ENCODE measurements at places on chromosomes 6 and 20.

- DNase-seq = no peak
Measured at GRCh38 chr6:112254921-112255320, 554 bp upstream of the LAMA4 start.

- DNase-seq = peak; percentile 93
Measured at GRCh38 chr6:30730601-30731435, 10.7 kb downstream of the TUBB start.

DNA sequence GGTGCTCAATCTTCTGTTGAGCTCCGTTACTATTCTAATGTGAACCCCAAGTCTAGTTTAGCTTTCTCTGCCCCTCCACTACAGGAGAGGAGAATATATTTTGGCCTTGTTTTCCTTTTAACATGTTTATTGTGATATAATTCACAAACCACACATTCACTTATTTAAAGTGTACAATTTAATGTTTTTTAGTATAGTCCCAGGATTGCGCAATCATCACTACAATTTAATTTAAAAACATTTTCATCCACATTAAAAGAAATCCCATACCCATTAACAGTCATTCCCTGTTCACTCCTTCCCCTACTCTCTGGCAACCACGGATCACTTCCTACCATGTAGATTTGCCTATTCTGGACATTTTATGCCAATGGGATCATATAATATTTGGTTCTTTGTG is 64.5 kb upstream of the BMP6 start:
- no peak for DNase-seq

DNA sequence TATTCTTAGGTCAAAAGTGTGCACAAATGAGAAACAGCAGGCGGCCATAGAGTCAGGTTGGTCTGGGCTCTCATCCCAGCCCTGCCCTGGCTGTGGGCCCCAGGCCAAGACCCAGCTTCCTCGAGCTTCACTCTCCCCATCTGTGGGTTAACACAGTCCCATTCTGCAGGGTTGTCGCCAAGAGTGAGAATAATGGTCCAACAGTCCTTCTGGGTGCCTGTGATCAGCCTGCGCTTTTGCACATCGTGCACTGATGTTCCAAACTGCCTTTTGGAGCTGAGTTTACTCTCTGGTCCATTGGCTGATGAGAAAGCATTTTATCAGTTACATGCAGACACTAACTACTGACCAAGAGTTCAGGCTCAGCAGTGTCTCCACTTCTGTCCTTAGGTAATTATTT is 82.6 kb downstream of the INSM1 start:
- peak; percentile 25 for DNase-seq

DNA sequence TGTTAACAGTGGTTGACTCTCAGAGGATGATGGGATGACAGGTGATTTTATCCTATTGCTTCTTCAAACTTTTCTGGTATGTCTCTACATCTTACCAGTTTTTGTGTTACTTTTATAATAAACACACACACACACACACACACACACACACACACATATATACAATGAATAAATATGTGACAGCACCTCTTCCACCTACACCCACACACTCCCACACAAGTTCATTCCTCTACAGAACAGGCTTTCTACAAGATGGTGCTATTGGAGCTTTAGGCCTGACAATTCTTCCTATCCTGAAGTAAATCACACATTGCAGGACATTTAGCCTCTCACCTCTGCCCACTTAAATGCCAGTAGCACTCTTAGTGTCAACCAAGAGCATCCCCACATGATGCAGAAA is 46.7 kb upstream of the STK35 start:
- no peak for DNase-seq

GRCh38 chr6:74320715-74321114 is 624.7 kb downstream of the CD109 start:
- no peak for DNase-seq

DNA sequence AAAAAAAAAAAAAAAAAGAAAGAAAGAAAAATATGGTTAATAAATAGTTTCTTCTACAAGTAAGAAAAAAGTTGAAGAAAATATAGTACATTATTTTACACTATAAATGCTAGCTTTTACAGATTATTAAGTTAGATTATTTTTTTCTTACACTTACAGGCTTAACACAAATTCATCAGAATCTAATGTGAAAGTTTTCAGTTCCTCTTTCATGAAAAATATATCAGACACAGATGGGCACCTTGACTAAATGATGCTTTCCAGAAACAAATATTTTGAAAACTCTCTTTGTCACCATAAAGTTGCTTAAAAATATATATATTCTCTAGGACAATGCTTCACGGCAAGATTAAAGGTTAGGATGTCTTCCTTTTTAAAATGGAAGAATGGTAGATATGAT is 321.8 kb upstream of the HSF2 start:
- DNase-seq = no peak

- DNase-seq = no peak
Measured at GRCh38 chr6:73362358-73362757, at the start of gene KHDC3L. Gene KHDC3L, plus strand, starts transcription at chr6:73362658. Its CDS starts 72 bp downstream, at chr6:73362730.

- DNase-seq = no peak
Measured at GRCh38 chr20:57212534-57213276, 53.7 kb downstream of the BMP7 start.

GRCh38 chr20:25539742-25540672 is 45.3 kb downstream of the NINL start:
- DNase-seq = peak; percentile 17

DNA sequence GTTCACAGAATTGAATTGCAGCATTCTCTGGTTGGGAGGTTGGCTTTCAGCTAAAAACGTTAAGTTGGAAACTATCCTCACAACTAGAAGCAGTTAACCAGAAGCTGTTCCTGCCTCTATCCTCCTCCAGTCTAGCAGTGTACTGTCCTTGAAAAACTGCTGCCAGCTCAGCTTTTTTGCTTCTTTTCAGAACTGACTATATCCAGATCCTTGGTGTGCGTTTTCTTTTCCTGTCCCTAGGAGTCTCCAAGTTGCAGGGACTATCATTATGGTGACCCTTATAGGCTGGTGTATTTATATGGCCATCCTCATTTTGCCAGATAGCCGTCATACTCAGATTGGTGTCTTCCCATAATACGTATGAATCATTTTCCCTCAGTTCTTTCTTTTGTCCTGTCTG is 5.5 kb downstream of the ITCH start:
- DNase-seq = no peak

- DNase-seq = no peak
Measured at GRCh38 chr6:3369985-3370360, 86.9 kb downstream of the SLC22A23 start.

DNA sequence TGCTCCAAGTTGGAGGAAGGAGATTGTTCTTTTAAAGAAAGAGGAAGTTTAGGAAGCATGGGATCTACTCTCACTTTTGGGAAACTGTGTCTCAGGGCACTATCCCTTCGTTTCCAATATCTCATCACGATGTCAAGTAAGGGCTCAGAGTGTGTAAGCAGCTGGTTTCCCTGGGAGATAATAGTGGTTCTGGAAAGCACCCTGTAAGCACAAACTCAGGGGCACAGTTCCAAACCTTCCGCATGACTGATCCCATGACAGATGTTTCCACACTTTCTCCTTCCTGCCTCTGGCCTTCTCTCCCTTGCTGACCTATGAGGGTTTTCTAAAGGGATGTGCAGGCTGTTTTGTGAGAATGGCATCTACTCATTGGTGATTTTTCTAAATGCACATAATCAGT is 33.9 kb downstream of the ADTRP start:
- no peak for DNase-seq

DNA sequence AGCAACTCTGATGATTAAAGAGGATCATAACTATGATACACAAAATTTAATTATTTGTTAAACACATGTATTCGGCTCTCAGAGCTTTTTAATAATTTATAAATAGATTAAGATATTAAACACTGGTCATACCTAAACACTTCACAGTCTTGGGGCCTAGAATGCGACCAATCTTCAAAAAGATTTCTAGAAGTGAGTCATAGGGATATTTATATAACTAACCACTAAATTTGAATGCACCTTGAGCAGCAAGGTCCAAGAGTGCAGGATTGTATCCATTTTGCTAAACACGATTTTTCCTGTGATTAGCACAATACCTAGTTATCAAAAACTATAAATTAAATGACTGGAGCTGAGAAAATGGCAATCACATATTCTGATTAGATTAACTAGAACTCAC is 709.3 kb downstream of the EPHA7 start:
- DNase-seq = no peak

DNA sequence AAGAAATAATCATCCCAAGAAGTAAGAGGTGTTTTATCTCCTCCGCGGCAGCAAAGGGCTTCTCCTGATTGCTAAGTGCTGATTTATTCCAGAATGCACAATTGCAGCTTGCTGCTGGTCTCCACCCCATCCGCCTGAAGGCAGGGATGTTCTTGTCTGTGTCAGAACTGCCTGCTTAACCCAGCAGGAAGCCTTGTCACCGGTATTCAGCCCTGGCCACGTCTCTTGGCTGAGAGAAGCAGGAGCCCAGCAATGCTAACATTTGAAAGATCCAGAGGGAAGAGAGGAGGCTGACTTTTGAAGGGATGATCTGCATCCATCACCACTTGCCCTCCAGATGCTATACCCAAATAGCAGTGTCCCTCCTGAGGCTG is 4.2 kb downstream of the SCML4 start:
- no peak for DNase-seq

DNA sequence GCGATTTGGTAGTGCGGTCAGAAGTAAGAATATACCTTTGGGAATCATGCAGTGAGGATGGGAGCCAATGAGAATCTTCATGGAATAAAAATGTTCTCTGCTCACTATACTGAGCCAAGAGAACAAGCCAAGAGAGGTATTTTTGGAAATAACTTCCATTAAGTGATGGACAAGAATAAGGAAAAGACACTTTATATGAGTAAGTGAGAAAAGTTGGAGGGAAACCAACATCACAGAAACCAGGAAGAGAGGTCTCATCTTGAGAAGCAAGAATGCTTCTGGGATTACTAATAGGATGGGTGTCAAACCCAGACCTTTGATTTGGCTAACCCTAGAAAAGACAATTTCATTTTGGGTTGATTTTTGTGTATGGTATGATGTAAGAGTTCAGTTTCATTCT is 181.2 kb upstream of the JAG1 start:
- no peak for DNase-seq

GRCh38 chr20:62043131-62043914 is 22.4 kb downstream of the TAF4 start:
- no peak for DNase-seq

GRCh38 chr6:23027281-23027680 is 457.9 kb downstream of the HDGFL1 start:
- DNase-seq = no peak

- DNase-seq = peak; percentile 33
Measured at GRCh38 chr20:9615766-9616454, 101.5 kb downstream of the LAMP5 start.

GRCh38 chr6:13116155-13116554 is 212.2 kb downstream of the TBC1D7 start:
- peak; percentile 67 for DNase-seq

DNA sequence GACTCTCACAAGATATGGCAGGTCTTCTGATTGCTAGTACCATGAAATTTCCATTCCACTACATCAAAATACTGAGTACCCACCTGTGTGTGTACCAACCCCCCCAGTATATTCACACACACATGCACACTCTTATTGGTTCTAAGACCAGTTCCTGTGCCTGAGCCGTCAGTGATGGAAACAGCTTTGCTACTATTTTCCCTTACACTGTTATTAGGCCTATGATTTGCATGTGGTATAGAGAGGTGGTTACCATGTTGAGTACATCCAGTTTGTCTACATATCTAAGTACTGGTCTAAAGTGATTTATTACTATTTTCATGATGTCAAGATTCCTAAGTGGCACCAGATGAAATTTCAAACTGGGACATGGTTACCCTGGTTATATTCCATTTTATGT is 459.9 kb downstream of the BCKDHB start:
- no peak for DNase-seq

DNA sequence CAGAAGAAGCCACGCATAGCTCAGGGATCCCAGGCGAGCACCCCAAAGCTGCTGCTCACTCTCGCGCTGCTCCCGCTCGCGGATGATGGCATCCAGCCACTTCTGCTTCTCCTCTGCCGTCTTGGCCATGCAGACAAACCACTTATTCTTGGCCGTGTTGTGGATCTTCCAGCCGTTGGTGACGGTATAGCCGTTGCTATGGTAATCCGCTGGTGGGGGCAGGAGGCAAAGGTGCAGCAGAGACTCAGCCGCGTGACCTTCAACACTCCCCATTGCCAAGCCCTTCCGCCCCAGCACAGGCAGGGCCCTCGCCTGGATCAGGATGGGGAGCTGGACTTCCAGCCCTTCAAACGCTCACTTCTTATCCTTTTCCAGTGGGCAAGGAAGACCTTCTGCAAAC is 136.9 kb downstream of the PREX1 start:
- peak; percentile 35 for DNase-seq

DNA sequence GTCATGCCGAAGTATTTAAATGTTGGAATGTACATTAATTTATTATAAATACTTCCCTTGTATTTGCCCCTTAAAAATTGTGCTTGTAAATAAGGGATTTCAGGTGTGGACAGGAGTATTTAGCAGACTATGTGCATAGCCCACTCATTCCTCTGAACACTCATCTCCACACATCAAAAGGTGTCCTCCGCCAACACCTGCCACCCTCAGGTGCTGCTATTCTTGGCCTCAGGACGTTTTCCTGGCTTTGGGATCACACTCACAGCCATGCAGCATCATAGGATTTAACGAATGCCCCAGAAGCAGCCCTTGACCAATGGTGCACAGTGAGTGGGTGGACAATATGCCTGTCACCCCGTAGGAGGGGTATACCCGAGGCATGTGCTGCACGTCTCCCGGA is 230.9 kb downstream of the ZNF217 start:
- DNase-seq = no peak

DNA sequence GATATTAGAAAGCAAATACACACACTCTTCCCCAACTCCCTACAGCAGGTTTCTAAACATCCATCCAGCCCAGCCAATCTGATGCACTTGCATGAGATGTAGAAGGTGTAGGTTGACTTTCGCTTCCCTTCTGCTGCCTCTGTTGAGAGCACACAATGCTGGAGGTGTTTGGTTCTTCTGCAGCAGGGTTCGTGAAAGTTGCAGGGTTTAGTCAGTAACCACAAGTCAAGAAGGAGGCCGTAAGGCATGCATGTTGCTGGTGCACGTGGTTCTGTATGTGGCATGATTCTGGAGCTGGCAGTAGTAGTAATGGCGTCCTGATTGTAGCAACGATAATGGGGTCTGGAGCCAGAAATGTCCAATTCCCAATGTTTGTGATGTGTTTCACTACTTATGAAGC is 53.0 kb downstream of the DEK start:
- DNase-seq = no peak
